Ascending aorta (tissue), 2 donors: ENCODE measurements at places on chromosomes 5 and 9. TPM values are rescaled to one million over a fixed set of nuclear protein-coding genes. Genes with fewer than 3 reads are reported as not detected.

DNA sequence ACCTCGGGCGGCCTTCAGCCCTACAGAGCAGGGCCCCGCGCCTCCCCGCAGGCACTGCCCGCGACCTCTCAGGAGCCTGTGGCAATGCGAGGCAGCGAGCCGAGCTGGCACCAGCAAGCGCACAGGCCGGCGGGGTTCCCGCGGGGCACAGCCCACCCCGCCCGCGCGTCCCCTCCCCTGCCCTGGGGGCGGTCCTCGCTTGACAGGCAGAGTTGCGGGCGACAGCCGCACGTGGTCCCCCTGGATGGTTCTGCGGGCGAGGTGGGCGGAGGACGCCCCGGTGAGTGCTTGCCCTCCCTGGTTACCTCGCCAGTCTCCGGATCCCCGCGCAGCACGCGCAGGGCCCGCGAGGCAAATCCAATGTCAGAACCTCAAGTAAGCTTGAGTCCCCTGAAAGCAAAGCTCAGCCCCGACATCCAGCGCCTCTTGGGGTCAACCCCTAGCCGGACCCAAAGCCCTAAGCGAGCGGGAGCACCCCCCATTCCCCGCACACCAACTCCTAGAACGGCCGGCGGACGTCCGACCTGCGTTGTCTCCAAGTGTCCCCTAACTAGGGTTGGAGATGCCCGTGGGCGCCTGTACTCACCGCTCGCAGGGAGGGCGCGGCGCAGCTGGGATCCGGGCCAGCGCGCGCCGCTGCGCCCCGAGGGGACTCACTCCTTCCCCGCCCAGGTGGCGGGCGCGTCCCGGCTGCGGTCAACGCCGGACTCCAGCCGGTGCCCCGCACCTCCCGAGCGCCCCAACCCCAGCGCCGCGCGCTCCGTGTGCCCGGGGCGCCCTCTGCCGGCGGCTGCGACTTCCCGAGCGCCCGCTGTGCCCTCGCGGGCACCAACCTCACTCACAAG, at the start of gene DRD1:
Gene DRD1, minus strand, starts transcription at position 123 of the 845 bp plus-strand sequence. CDS start 1,083 bp downstream, outside the sequence.
- no peak for DNase-seq

DNA sequence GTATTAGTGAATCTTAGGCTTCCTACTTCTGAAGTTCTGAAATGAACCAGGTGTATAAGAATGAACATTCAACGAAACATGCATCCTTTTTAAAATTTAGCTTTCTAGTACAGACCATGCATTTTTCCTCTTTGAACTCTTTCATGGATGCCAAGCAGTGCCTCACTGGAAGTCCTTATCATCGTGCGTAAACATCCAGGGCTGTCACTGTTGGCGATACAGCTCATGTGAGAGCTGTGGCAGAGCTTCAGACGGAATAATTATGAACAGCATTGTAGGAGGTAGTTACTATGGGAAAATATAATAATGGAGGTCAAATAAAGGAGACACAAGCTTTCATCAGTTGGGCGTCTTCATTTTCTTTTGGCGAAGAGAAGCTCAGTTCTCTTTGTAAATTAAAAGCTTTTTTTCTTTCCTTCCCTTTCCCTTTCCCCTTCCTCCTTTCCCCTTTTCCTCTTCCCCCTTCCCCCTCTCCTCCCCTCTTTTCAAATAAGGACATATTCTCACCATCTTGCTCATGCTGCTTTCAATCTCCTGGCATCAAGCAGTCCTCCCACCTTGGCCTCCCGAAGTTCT, 167.3 kb downstream of the KDM4C start:
- no peak for DNase-seq

DNA sequence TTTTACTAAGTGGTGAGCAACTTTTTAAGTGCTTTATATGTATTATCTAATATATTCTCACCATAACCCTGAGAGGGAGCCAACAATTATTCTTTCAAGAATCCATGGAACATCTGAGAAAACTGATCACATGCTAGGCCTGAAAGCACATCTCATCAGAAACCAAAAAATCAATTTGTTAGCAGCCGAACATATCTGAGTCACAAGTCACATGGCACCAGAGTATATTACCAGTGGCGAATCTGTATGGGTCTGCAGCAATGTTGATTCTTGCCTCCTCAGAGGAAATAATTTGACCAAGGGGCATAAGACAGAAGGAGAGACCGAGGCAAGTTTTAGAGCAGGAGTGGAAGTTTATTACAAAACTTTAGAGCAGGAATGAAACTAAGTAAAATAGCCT, 25.3 kb upstream of the SIL1 start:
- DNase-seq = no peak

DNA sequence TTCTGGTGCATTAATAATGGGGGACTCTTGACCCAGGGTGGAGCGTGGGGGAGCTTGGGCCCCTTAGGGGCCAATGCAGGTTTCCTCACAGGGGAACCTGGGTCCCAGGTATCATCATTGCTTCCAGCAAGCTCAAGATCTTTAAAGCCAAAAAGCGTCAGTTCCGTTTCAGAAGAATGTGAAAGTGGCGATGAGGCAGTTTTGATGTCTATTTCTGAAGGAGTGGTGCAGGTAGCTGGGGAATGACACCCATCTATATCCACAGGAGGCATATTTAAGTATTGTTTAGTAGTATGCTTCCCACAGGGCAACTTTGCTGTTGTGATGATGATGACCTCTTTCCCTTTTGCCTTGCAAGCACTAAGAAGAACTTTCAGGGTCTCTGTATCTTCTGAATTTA, 10.8 kb downstream of the ANKRD34B start:
- DNase-seq = no peak

DNA sequence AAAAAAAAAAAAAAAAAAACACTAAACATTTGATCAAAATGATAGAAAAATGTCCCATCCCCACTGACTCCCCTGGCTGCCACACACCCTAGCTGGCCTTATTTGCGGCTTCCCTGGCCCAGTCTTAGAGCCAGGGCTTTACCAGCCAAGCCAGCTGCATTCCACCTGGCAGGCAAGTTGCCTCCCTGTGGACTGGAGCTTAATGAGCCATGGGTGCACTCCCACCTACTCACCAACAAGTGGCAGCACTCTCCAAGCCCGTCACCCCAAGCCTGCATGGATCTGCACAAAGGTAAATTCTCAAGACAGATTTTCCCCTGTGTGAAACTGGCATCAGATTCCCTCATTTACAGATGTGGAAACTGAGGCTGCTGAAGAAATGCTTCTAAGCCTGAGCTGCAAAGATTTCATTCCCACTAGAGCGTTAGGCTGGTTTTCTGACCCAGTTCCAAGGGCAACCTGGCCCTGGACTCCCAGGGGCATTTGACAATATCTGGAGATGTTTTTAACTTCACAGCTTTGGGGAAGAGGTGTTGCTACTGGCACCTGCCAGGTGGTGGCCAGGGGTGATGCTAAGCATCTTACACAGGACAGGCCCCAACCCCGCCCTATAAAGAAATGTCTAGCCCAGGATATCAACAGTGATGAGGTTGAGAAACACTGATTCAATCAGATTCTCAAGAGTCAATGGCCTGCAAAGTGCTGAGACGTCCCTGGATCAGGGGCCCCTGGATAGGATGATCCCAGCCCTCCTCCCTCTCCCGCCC, 21.9 kb upstream of the VDAC1 start:
- no peak for DNase-seq

GRCh38 chr9:17928228-17928627, 349.4 kb downstream of the SH3GL2 start:
- DNase-seq = no peak

DNA sequence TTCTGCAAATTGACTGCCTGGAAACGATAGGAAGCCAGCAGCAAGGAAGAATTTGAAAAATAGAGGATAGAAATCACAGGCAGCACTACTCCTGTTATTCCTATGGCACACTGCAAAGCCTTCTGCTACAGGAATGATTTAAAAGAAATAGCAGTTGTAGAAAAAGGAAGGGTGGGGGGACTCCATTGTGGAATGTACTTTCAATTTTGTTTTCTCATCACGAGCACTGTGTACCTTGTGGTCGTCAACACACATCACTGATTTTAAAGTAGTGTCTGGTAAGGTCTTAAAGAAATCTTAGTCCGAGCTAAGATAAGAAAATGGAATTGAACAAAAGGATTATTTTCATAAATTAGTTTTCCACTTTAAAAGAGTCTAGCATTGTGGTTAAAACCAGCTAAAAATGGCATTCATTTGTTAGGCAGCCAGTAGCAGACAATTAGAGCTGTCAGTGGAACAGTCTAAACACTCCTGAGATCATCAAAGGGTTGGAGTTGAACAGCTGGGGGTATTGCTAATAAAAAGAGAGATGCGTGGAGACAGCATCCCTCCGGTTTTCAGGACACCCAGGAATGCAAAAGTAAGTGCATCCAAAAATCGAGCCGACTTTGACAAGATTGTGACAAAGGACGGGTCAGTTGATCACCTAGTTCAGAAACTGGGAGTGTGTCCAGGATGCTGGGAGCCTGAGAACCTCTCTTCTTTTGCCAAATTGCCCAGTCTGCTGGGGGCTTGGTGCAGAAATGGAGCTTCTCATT, 97.8 kb upstream of the WWC1 start:
- no peak for DNase-seq

GRCh38 chr9:88017096-88017495, 42.8 kb upstream of the CDK20 start:
- no peak for DNase-seq

DNA sequence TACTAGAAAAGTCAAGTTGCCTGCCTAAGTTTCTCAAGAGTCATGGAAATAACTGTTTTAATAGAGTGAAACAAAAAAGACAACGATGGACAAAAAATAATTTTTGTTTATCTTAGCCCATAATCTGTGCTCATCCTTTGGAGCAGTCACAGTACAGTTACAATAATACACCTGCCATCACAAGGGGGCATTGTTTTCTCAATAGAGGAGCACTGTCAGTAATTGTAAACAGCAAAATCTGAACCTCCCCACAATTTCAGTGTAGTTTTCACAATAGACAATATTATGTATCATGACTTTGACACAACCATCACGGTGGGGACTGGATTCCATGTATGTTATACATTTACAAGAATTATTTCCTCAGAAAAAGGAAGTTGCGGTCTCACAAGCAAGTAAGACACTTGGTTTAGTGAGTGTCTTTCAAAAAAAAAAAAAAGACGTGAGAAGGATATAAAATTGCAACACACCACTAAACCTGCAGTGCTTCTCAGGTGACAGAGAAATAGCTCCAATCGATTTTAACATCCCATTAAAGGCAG, 586.3 kb downstream of the PTPRD start:
- DNase-seq = no peak

DNA sequence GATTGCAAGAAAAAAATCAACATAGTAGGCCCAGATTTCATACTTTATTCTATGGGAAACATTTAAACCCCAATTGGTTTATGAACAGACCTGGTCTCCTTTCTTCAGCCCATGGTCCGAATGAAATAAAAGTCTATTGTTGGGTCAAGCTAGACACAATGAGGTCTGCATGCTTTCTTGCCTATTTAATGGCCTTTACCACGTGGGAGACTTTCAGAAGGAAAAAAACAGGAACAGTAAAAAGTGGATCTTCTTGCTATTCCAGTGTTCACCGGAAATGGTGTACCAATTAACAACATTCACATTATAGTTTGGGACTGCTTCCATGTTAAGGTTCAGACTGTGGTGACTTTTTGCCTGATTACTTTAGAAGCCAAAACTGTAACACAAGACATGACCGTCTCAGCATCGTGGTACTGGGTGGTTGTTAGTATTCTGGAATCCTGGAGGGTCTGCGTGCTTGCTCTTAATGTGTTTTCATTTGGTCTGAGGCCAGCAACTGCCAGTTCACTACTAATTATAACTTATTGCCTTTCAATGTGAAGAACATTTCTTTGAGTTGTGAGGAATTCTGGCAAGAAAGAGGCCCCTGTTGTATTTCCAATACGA, 85.4 kb upstream of the PRRC1 start:
- no peak for DNase-seq

DNA sequence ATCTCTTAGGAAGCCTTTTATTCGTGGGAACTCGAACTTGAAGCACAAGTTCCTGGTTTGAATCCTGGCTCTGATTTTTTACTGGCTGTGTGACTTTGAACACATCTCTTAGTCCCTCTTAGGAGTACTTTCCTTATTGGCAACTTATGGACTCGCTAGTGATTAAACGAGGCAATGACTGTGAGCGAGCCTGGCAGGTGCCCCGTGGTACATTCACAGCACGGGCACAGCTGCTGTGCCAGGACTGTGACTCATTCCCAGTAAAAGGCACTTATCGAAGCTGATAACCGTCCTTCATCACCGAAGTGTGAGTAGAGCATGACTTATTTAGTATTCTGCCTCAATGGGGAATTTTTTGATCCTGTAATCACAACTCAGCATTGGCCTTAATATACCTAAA, 22.7 kb downstream of the CFAP90 start:
- no peak for DNase-seq

GRCh38 chr9:15191378-15191777, 115.6 kb downstream of the TTC39B start:
- DNase-seq = no peak

DNA sequence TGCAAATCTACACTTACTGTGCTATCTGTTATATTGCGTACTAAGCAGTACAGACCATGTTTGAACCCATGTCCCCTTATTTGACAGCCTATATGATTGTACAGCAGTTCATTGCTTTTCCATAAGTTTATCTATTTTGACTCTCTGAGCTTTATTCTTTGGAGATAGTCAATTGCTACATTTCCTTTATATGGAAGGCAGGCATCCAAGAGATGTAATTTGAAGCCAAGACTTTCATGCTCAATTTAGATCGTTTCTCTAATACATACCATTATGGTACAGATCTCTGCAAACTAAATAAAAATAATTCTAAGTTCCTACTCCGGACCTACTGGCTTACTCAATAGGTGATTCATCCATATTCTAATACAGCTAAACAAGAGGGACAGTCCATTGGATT, 424.8 kb downstream of the TMEM38B start:
- DNase-seq = no peak

GRCh38 chr9:116058421-116058820, 95.2 kb upstream of the PAPPA start:
- no peak for DNase-seq

DNA sequence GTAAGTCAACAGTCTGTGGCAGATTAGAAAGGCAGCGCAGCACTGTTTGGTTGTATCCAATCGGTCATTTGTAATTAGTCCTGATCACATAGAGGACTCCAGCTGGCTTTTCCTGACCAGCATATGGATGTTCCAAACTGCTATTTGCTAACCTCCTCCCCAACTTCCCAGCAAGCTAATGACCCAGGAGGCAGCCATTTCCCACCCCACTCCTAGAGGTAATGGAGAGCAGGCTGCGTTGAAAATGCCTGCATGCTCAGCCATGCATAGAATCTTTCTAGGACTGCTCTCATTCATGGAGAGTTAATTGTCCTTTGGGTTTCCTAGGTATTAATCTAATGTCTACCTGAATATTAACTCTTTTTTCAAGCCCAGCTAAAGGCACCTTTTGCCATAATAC, 850.6 kb upstream of the WWC1 start:
- DNase-seq = no peak

- no peak for DNase-seq
These were observed 80.3 kb downstream of the ADAMTSL1 start for GRCh38 chr9:18554244-18554643.

The SEC61B gene
- total RNA-seq = 88.7 TPM

The SPARC gene
- total RNA-seq = 935 TPM

The CDHR2 gene
- not detected for total RNA-seq

The AK1 gene
- 64.5 TPM for total RNA-seq
